ENCODE measurements at places on chromosomes 6 and 20.

DNA sequence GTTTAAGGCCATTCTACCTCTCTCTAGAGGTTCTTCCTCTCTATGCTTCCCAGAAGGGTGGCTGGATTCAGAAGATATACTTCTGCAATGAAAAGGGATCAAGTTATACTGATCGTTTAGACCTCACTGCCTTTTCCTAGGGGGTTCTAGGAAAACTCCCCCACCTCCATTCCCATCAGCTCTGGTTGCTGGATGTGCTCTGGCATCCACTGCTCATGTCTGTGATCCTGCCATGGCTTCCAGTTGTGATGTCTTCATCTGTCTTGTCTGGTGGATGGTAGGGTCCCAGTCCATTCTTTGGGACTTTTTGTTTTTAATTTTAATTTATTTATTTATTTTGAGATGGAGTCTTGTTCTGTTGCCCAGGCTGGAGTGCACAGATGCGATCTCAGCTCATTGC, 118.4 kb downstream of the BTBD3 start:
- DNase-seq, result no peak

- DNase-seq, result no peak
These were observed 113.4 kb downstream of the PSMB1 start for GRCh38 chr6:170439366-170440361.

DNA sequence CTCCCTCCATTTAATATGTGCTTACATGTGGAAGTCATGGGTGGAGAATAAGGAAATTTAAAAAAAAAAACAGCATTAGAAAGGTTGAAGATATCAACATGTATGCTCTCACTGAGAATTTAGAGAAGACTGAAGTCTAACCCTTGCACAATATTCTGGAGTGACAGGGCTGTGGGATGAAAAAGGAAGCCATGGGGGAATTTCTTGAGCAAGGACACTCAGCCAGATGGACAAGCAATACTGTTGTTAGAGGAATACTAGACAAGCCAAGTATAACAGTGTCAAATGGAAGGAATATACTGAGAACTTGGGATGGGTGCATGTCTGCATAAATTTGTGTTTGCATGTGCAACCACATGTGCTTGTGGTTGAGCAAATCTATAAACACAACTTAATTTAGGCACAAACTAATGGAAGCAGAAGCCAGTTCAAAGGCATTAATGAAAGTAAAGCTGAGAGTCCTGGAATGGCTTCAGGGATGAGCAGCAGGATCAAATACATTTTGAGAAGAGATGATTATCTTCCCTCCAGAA, 119.7 kb downstream of the ADGRB3 start:
- DNase-seq, result no peak

DNA sequence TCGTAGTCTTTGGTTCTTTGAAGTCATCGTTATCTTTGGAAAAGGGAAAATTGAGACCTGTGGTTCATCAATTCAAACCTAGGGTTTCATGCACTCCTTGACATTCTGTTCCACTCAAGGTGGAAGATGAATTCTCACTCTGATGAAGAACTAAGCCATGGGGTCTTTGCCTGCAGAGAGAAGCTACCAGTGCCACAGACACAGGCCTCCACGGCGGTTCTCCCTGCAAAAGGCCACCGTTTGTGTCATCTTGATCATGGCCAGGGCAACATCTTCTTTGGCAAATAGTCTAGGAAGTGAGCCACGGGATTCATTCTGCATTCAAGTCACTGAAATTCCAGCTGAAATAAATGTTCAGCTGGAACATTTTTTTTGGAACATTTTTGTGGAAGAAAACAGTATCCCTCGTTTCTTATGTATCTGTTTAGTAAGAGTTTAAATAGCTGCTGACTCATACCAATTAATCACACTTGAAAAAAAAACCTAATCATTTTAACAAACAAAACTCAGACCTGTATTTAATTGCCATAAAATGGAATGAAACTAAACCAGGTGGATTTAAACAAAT, 206.0 kb upstream of the FOXQ1 start:
- DNase-seq, result no peak

DNA sequence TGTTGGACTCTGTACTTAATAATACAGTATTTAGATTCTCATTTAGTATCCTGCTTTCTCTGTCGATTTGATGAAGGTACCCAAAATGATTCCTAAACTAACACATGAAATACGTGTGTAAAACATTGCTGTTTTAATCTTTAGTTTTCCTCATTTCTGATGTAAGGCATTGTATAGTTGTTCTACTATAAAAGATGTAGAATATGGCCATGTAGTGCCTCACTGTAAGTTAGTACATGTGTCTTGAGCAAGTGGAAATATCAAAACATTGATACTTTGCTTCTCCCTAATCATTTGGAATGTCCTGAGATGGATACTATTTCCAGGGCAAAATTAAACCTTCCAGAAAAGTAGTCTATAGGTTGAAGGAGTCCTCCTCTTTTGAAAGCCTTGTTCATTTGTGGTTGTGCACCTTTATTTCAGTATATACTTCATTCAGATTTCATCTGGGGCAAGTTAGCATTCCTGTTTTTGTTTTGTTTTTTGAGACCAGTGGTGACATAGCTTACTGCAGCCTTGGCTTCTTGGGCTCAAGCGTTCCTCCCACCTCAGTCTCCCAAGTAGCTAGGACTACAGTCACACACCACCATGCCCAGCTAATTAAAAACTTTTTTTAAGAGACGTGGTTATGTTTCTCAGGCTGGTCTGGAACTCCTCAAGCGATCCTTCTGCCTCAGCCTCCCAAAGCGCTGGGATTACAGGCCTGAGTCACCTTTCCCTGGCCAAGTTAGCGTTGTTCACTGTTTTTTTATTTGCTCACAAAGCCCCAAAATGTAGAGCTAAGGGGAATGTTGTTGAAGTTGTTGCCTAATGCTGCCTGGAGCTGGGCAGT, 11.6 kb downstream of the SRSF3 start:
- DNase-seq, result no peak

GRCh38 chr6:53943395-53943794, 148.6 kb downstream of the LRRC1 start:
- no peak for DNase-seq

GRCh38 chr6:41605649-41606048, 32.6 kb upstream of the MDFI start:
- no peak for DNase-seq
